GM12865 (cell line): ENCODE measurements at places on chromosomes 12 and 14.

DNA sequence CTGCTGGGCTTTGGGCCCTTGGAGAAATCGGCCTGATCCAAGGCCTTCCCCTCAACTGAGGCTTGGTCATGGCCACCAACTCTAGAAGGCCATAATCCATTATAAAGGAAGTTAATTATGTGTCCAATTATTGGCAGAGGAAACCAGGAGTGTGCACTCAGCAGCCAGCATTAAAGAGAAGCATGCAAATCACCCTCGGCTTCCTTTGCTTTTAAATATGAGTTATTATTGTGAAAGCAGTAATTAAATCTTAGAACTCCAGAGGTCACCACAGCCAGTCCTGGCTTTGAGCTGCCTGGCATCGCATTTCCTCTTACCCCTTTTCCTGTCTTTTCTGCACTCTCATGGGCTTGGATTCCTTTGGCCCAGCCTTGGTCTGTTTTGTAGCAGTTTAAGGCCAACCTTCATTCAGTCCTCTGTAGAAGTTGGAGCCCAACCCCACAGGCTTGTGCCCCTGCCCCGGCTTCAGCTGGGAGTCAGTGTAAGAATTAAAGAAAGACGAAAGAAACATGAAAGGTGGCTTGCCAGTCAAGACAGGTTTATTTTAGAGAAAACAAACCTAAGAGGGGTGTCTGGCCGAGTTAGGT lies 14.7 kb upstream of the KRT86 start:
- no peak for DNase-seq

DNA sequence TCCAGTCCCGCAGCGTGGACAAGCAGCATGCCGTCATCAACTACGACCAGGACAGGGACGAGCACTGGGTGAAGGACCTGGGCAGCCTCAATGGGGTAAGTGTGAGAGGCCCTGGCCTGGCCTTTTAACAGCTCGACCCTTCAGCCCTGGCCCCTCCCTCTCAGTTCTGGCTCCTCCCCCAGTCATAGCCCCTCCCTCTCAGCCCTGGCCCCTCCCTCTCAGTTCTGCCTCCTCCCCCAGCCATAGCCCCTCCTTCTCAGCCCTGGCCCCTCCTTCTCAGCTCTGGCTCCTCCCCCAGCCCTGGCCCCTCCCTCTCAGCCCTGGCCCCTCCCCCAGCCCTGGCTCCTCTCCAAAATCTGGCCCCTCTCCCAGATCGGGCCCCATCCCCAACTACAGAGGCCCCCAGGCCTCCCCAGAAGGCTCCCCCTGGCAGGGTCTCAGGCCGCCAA lies 11.2 kb downstream of the CEP170B start:
- peak; percentile 53 for DNase-seq

DNA sequence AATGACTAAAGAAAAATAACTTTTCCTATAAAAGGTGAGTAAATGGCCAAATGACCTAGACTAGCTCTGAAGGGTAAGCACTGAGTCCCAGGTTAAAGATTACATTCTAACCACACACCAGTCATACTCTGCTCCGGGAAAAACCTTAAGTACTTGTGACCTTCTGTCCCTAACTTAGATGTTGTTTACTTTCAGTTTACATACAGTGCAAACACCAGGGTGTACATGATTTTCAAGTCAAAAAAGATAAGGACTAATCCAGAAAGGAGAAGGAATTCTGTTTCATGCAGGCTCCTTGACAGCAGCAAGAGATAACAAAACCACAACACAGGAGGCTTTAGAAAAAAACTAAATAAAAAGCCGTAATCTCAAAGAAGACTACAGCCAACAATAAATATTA lies 174.2 kb downstream of the PPM1H start:
- DNase-seq = peak; percentile 64

- peak; percentile 58 for DNase-seq
Measured at GRCh38 chr12:104720339-104721038, 237.6 kb downstream of the SLC41A2 start.

- DNase-seq = peak; percentile 79
Measured at GRCh38 chr12:57240066-57240921, 10.7 kb downstream of the STAC3 start.

- DNase-seq = peak; percentile 4
Measured at GRCh38 chr12:79274501-79275064, 410.0 kb downstream of the SYT1 start.
